ENCODE measurements at places on chromosomes 7 and 10.

DNA sequence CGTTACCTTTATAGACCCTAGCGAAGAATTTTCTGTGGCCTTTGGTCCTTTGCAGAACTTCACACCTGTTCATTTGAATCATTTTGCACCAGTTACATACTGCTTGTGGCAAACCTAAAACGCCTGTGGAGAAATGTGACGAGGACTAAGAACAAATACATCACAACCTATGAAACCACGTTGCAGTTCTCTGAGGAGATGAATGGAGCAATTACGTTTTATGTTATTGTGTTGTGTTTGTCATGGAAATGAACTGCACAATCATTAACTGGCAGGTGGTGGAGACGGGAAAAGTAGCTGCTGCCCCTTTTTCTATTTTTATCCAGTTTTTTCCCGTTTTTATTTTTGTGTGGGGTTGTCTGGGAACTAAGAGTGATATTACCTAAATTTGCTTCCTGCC lies 505.5 kb downstream of the SDK1 start:
- DNase-seq = no peak

DNA sequence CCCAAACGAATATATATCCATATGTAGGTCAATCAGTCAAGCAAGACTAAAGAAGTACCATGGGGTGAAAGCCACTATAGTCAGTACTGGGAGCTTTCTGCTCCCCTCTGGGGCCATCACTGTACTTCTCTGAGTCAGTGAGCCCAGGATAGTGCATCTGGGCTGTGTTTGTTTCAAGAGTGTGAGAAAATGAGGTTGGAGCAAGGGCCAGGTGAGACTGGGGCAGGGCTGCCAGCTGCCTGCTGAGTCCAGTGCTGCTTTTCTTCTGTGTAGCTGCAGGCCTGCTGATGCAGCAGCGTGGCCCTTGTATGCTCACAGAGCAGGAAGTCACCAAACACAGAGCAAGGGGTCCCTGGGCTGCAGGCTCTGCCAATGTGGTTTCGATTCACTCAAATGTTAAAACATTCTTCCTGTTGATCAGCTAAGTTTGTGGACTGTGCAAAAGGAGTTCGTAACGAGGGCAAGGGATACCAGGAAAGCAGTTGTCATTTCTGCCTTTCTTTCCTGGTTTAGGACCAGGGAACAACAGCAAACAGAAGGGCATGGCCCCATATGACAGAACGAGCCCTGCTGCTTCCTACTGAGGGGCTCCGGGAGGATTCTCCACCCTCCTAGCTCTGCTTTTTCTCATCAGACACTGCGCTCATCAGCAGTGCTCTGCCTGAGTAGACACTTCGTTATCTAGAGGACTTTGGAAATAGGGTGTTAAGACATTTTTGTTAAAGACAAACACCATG lies 65.4 kb upstream of the TNS3 start:
- peak; percentile 75 for DNase-seq

GRCh38 chr7:73811760-73812168 lies 19.0 kb upstream of the CLDN4 start:
- DNase-seq = peak; percentile 34

DNA sequence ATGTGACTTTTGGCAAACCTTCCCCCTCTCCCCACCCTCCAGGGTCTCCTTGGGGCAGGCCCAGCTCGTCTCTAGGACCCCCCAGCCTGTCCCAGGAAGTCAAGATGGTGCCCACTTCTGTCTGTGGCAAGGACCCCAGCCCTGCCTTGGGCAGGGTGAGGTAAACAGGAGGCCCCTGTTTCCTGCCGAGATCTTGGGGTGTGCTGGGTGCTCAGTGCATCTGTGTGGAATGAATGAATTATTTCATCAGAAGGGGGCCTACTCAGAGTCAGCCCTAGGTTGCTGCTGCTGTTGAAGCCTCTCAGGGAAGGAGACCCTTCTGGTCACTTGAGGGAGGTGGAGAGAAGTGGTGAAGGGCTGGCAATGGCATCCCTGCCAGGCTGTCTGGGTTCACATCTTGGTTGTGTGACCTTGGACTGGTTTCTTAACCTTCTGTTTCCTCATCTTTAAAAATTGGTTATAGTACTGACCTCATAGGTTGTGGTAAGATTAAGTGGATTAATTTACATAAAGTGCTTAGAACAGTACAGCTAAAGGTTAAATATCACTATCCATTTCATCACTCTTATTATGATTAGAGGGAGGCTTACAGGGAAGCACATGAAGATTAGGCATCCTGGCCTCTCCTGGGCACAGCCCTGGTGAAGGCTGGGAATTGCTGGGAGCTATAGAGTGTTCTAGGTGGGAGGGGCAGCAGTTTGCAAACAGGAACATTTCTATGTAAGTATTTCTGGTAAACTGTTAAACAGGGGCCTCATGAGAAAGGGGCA lies 67.7 kb downstream of the ZMIZ1 start:
- no peak for DNase-seq

GRCh38 chr10:117860135-117860534 lies 186.6 kb downstream of the RAB11FIP2 start:
- DNase-seq = no peak

DNA sequence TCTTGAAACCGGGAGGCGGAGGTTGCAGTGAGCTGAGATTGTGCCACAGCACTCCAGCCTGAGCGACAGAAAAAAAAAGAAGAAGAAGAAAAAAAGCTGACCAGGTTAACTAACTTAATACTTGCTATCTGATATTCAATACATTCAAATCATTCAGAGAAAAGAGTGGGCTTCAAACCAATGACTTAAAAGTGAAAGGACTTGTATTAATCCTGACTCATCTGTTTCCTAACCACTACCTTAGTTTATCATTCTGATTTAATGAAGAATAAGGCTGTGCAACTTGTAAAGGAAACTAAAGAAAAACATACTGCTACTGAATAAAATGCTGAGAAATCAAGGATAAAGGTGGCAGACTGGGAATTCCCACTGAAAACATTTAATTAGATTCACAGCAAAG lies 128.4 kb downstream of the NRBF2 start:
- DNase-seq = no peak

DNA sequence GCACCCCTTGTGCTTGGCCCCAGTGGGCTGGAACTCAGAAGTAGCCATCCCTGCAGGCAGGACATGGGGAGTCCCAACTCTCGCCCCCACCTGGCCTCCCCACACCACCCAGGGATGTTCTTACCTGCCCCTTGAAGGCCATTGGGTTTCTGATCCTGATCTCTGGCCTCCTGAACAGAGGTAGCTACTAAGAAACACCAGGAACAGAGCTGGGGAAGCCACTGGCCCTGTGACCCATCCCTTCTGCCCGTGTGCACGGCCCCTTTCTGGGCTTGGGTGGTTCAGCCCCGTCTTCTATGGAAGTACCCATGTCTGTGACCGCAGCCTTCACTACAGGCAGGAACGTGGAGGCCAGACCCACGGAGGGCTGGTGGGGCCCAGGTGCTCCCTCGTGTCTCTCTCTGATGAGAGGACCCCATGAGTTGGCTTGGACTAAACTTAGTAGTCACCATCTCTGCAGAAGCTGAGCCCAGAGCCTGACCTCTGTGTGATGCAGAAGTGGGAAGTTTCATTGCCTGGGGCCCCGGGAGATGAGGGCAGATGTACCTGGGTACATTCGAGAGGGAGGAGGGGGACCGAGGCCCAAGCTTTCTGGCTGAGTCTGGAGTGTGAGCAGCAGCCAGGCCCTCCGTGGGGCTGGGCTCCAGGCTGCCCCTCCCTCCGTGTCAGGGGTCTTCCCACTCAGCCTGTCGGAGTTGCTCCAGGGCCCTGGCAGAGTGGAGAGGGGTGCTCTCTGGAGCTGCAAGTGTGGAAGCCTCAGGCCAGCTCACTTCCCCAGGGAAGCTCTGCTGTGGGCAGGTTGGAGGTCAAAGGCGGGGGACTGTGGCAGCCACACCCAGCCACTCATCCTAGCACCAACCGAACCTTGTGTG lies 81.0 kb downstream of the MKI67 start:
- DNase-seq = no peak

DNA sequence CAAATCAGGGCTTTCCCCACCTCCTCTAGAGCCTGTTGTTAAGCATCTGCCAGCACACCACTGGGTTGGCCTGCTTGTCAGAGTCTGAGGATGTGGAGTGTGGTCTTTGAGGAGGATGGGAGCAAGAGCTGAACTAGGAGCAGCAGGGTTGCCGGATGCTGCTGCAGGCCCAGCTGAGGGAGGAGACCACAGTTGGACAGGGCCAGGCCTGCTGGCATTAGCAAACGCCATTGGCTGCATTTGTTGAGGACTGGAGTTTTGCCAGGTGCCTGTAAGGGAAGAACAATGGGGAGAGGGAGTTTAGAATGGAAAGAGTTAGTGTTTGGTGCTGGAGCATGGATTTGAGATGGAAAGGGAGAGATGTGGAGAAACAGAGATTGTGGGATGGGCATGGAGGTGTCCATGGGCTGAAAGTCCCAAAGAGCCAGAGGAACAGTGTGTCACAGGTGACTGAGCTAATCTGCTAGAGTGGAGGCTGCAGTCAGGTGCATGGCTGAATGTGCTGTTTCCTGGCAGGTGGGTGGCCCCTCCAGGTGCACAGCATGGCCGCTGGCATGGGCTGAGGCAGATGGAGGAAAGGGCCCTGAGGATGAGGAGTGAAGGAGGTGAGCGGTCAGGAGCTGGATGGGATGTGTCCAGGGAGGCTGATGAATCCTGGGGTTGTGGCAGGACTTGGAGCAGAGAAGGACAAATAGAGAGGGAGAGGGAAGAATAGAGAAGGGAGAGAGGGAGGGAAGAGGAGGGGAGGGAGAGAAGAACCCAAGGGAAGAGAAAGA lies 40.7 kb downstream of the LEP start:
- no peak for DNase-seq

DNA sequence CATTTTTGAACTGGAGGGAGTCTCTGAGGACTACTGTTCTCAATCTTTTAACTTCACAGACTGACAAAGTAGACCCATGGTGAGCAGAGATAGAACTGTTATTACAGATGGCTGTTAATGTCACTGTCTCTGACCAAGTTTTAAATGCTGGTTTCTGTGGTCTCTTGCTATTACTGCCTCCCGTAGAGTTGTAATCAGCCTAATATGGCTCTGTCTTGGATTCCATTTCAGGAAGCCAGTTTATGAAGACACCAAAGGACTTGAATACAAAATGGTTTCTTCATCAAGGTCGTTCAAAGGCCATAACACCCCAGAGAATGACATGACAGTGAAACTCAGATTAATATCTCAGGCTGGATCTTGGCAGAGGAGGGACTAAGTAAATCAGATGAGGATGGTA lies 3.9 kb downstream of the SFRP4 start:
- DNase-seq = no peak

- DNase-seq = peak; percentile 83
These were observed 996 bp downstream of the ADAM12 start for GRCh38 chr10:126387041-126387921.

GRCh38 chr10:16986082-16986405 lies 143.6 kb downstream of the CUBN start:
- no peak for DNase-seq

GRCh38 chr10:99460070-99460469 lies 29.6 kb upstream of the GOT1 start:
- DNase-seq = no peak

GRCh38 chr10:118871244-118871865 lies 116.6 kb upstream of the CACUL1 start:
- no peak for DNase-seq

GRCh38 chr10:128289621-128290020 lies 163.4 kb upstream of the MKI67 start:
- DNase-seq = no peak

DNA sequence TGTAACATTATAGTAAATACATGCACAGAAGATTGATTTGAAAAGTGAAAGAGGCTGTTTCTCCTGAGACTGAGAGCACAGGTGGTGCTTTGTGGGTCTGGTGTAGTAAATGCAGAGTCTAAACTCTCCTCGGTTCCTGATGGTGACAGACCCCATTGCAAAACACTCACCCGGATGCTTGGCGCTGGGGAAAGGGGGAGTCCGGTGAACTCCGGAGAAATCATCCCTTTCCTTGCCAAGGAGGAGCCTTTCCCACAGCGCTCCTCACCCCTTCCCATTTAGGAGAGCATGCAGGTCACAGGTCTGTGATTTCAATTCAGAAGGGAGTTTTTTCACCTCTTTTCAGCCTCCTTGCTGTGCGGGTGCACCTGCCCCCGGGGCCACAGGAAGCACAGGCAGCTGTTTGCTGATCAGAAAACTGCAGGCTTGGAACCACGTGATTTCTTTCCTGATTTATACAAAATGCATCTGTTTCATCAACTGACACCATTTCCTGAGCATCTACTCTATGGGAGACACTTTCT lies 75.6 kb upstream of the LYZL2 start:
- no peak for DNase-seq

DNA sequence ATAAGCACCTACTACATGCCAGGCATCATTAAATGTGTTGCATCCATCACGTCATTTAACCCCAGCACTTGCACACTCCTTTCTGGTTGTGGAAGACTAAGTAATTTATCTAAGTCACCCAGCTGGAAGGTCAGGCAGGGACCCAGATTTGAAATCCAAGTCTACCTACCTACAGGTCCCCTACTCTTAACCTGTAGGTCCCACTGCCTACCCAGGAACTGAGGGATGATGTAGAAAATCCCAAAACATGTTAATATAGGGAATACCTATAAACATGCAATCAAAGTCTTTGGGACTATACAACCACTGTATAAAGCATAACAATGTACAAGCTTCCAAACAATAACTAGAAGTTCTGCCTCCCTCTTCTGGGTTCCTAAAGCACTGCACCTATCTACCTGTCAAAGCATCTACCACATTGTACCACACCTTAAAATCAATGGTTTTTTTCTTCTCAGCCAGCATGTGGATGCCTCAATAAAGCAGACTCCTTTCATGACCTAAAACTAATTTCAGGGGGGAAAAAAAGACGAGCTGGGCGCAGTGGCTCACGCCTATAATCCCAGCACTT lies 5.6 kb downstream of the IL6 start:
- DNase-seq = no peak

GRCh38 chr7:69318794-69319193 lies 279.5 kb upstream of the AUTS2 start:
- DNase-seq = no peak

DNA sequence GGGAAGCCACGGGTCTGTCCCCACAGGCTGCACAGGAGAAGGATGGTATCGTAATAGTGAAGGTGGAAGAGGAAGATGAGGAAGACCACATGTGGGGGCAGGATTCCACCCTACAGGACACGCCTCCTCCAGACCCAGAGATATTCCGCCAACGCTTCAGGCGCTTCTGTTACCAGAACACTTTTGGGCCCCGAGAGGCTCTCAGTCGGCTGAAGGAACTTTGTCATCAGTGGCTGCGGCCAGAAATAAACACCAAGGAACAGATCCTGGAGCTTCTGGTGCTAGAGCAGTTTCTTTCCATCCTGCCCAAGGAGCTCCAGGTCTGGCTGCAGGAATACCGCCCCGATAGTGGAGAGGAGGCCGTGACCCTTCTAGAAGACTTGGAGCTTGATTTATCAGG lies 8.1 kb downstream of the ZKSCAN1 start:
- no peak for DNase-seq

GRCh38 chr10:60818134-60818770 lies 40.0 kb downstream of the CDK1 start:
- DNase-seq = no peak

GRCh38 chr7:68729371-68729770 lies 868.9 kb upstream of the AUTS2 start:
- DNase-seq = no peak

Measured in lung (tissue), 17 donors.